ENCODE measurements at places on chromosomes 7 and 10.

DNA sequence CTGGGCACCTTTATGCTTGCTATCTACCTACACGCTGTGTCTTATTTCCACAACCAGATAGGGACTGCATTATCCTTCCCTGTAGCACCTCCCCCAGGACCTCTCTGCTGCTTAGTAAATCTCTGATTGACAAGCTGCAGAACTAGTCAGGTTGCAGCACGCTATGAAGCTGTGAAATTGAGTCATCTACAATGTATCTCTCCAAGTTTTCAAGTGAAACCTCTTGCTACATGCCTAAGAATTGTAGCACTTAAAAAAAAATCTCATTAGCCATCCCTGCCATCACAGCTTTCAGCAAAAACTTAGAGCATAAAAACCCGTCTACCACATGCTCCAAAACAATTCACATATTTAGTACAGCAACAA lies 69.7 kb upstream of the FGFR2 start:
- DNase-seq = no peak

DNA sequence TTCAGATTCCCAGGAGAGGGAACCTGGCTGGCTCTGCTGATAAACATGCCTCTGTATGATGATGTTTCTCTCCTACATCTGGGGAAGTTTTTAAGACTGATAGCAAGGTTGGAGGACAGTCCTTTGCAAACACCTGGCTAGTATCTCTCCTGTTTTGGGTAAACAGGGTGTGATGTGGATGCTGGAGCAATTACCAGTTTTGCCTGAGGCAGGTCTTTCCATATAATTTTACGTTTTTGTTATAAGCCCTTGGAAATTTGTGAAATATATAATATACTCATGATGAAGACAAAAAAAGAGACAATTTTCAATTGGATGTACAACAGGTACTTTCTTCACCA lies 138.6 kb downstream of the ADAM22 start:
- DNase-seq = no peak

DNA sequence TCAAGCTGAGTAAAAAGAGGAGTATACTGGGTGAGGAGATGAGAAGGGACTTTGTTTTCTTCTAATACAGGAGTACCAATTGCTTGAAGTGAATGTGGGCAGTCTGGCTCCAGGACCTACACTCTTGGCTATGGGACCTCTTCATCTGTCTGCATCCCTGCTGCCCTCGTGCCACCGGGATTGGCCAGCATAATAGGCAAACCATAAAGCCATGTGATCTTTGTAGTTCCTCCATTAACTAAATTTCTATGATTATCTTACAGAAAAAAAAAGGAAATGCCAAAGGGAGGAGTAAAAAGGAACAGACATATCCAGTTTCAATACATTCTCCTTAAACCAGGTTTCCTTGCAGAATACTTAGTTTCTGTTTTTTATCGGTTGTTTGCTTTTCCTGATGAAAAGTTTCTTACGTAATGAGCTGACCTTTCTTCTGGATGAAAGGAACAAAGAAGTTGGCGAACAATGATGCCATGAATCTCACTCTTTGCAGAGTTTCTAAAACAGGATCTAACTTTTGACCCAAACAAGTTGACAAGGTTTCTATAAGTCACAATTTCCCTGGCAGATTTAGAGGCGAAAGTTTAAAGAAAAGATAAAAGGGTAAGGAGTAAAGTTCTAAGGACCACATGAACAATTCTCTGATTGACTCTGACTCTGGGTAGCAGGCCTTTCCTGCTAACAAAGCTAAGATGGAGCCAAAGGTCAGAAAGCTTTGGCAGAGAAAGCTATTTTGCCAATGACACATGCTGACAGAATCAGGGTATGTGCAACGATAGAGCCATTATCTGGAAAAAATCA lies 54.1 kb downstream of the LAMB1 start:
- no peak for DNase-seq

GRCh38 chr10:74117738-74118137 lies 32.9 kb downstream of the AP3M1 start:
- DNase-seq = no peak

- peak; percentile 79 for DNase-seq
Observed at GRCh38 chr7:148883266-148884048, 634 bp downstream of the EZH2 start.
